ENCODE measurements at places on chromosomes 3 and 15. TPM values are rescaled to one million over a fixed set of nuclear protein-coding genes. Genes with fewer than 3 reads are reported as not detected.

LRRC2 gene
- total RNA-seq: under 0.01 TPM

STAB1 gene
- total RNA-seq: 1.6 TPM

MUC20 gene
- total RNA-seq: 0.50 TPM

CADM2 gene
- total RNA-seq: 0.15 TPM

CCDC54 gene
- not detected for total RNA-seq

KLHL25 gene
- total RNA-seq: 5.6 TPM

Measured in smooth muscle cell of trachea (primary cell).